ENCODE measurements at places on chromosomes 4 and X.

DNA sequence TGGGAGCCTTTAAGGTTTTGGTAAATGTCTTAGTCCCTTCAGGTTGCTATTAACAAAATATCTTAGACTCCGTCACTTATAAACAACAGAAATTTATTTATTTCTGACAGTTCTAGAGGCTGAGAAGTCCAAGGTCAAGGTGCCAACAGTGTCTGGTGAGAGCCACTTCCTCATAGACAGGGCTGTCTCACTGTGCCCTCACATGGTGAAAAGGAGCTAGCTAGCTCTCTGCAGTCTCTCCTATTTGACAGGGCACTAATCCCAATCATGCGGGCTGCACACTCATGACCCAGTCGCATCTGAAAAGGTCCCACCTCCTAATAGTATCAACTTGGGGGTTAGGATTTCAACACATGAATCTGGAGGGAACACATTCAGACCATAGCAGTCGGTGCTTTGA lies 63.4 kb upstream of the KLF3 start:
- no peak for DNase-seq

DNA sequence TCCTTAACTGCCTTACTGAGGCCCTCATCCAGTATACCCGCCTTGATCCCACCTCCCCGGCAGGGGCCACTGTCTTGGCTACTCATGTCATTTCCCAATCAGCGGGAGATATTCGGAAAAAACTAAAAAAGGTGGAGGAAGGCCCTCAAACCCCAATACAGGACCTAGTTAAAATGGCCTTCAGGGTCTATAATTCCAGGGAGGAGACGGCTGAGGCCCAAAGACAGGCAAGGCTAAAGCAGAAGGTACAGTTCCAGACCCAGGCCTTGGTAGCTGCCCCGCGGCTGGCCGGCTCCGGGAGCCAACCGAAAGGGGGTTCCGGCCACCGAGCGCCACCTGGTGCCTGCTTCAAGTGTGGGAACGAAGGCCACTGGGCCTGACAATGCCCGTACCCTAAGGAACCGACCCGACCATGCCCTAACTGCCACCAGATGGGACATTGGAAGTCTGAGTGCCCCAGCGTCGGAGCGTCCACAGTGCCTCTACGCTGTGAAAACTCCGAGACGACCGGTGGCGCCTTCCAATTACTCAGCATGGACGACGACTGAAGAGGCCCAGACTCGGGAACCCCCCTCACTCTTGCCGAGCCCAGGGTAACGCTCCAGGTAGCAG lies 959.6 kb downstream of the RPA4 start:
- no peak for DNase-seq

GRCh38 chr4:24070117-24070516 lies 180.3 kb upstream of the PPARGC1A start:
- DNase-seq = no peak

- no peak for DNase-seq
Measured at GRCh38 chrX:134604701-134605311, 53.5 kb downstream of the PLAC1 start.

DNA sequence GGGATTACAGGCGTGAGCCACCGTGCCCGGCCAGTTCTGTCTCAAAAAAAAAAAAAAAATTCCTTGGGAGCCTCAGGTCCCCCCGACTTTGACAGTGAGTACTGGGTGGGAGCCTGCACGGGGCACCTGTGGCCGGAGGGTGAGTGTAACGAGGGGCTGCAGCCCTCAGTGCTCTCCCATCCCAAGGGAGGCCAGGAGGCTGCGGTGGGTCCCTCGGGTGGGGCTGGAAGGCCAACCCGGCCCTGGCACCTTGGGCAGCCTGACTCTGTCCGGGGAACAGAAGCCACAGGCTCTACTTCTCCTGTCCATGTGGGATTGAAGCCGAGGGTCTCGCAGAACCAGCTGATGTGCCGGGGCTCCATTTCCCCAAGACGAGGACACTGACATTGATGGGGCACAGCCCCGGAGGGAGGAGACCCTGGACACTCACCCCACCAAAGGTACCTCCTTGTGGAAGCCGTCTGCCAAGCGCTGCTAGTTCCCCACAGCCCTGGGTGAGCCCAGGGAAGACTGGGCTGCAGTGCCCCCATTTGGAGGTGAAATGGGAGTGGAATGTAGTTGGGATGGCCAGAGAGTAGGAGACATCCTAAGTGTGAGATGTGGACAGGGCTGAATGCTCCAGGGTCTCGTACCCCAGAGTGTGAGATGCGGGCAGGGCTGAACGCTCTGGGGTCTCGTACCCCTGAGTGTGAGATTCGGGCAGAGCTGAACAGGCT lies 2.3 kb upstream of the SLC26A1 start:
- no peak for DNase-seq

- DNase-seq = no peak
Measured at GRCh38 chr4:140790765-140791164, 34.6 kb upstream of the TBC1D9 start.

DNA sequence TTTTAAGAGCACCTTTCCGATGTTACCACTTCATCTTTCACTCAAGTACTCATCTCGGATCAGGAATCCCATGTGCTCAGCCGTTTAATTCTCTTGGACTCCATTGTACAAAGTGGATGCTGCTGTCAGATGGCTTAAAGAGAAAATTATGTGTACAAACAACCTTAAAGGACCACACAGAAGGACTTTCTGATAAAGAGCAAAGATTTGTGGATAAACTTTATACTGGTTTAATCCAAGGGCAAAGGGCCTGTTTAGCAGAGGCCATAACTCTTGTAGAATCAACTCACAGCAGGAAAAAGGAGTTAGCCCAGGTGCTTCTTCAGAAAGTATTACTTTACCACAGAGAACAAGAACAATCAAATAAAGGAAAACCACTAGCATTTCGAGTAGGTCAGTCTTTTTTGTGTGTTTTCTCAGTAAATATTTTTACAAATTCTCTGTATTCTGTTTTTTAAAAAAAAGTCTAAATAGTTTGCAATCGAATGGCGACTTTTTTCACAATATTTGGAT lies 20.1 kb downstream of the MMAA start:
- no peak for DNase-seq

GRCh38 chr4:39802005-39802404 lies 104.1 kb downstream of the UBE2K start:
- no peak for DNase-seq

GRCh38 chr4:26789208-26789607 lies 71.4 kb upstream of the STIM2 start:
- no peak for DNase-seq

All from naive thymus-derived CD4-positive, alpha-beta T cell (primary cell).